ENCODE measurements at places on chromosomes 16 and 17.
A peak's percentile ranks its signal among the peaks of the same experiment; 100 is the strongest.

GRCh38 chr17:3960764-3961163 is 3.5 kb downstream of the ATP2A3 start:
- DNase-seq, result peak; percentile 50

GRCh38 chr16:56354016-56354415 is 71.3 kb downstream of the AMFR start:
- no peak for DNase-seq

- DNase-seq, result no peak
Observed at GRCh38 chr16:57692636-57693035, 2.0 kb upstream of the DRC7 start.

GRCh38 chr16:12296991-12297390 is 320.5 kb downstream of the SNX29 start:
- no peak for DNase-seq

GRCh38 chr16:50188619-50189136 is 35.6 kb downstream of the TENT4B start:
- DNase-seq, result no peak

- DNase-seq, result peak; percentile 29
Observed at GRCh38 chr17:43714465-43715149, 44.0 kb downstream of the SOST start.

DNA sequence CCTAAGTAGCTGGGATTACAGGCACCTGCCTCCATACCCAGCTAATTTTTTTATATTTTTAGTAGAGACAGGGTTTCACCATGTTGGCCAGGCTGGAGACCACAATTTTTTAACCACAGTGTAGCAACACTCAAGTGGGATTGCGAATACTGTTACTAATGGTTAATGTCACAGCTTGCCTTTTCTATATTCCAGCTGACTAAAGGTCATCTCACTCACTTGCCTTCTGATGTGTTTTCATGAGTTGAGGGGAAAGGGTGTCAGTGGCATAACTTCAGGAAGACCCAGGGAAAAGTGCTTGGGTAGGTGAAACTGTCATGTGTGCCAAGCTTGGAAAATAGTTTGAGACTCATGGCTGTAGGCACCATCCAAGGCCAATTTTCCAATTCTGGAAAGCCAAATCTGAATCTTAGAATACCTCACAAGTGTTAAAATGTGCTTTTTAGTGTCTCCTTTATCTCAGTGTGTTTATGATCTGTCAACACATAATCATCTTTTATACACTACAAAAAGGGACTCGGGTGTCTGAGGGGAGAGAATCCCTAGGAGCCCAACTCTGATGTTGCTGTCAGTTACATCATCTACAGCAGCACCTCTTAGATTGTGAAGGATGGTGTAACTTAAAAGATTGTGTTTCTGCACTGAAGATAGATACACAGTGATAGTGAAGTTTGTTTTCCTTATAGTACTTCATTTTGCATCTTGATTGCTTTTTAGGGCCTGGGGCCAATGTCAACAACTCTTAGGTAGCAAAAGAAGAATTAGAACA is 27.1 kb downstream of the OGFOD1 start:
- no peak for DNase-seq

- DNase-seq, result no peak
Observed at GRCh38 chr16:76445815-76446214, 168.6 kb downstream of the CNTNAP4 start.

DNA sequence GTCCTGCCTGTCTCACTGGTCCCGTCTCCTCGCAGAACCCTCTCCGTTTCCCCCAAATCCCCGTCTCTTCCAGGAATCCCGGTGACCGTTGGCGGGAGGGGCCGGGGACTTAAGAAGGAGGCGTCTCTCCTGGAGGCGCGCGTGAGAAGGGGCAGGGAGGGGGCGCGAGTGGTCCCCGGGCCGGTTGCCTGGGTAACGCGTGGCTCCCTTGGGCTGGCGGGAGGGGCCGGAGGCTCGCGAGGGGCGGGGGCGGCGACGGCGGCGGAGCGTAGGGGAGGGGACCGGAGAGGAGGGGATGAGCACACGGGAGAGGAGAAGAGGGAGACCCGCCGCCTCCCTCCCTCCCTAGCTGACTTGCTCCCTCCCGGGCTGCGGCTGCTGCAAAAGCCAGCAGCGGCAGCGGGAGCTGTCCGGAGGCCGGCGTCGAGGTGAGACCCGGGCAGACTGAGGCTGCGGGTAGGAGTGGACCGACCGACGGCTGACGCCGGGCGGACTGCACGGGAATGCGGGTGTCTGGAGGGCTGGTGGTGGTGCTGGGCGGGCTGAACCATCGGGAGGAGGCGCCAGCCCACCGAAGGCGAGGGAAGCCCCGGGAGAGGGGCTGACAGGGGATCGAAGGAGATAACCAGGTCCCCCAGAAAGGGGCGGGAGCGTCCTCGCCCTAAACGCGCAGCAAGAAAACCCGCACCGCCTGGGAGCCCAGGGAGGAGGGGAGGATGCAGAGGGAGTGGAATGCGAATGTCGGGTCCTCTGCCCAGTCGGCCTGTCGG is at the start of gene PRRT2:
TSS of gene PRRT2 (plus strand) at position 298 of the 770 bp plus-strand sequence. CDS start 862 bp downstream, outside the sequence.
- DNase-seq, result peak; percentile 48

DNA sequence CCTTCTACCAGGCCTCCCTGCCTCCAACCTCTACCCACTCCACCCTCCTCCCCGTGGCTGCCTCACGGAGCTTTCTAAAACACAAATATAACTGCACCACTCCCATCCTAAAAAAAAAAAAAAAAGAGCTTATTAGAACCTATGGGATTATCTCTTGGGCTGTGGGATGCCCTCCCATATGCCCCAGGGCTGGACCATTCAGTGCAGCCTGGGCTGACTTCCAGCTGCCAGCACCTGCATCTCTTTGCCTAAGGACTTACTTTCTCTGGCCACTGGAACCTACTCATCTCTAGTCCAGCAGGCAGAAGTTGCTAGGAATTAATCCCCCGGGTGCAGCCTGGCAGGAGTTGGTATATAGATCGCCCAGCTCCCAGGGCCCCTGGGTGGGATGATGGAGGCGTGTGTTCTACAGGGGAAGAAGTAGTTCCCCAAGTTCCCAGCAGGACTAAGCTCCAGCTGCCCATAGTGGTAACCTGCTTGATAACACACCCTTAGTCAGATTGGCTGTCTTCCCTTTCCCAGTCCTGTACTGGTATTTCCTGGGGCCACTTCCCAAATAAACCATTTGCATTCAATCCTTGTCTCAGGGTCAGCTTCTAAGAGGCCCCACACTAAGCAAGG is 10.3 kb downstream of the MPP3 start:
- peak; percentile 47 for DNase-seq

GRCh38 chr16:57647136-57647875 is 18.9 kb downstream of the ADGRG1 start:
- DNase-seq, result no peak

GRCh38 chr17:40093005-40093579 is 7.3 kb downstream of the NR1D1 start:
- no peak for DNase-seq

GRCh38 chr16:88534638-88535190 is 35.5 kb upstream of the ZC3H18 start:
- DNase-seq, result peak; percentile 35

- no peak for DNase-seq
Observed at GRCh38 chr17:4856271-4856936, 23.3 kb downstream of the MINK1 start.

- no peak for DNase-seq
Observed at GRCh38 chr16:19356024-19356952, 61.4 kb upstream of the TMC5 start.

GRCh38 chr17:78034429-78035091 is 76.1 kb downstream of the TNRC6C start:
- peak; percentile 42 for DNase-seq

DNA sequence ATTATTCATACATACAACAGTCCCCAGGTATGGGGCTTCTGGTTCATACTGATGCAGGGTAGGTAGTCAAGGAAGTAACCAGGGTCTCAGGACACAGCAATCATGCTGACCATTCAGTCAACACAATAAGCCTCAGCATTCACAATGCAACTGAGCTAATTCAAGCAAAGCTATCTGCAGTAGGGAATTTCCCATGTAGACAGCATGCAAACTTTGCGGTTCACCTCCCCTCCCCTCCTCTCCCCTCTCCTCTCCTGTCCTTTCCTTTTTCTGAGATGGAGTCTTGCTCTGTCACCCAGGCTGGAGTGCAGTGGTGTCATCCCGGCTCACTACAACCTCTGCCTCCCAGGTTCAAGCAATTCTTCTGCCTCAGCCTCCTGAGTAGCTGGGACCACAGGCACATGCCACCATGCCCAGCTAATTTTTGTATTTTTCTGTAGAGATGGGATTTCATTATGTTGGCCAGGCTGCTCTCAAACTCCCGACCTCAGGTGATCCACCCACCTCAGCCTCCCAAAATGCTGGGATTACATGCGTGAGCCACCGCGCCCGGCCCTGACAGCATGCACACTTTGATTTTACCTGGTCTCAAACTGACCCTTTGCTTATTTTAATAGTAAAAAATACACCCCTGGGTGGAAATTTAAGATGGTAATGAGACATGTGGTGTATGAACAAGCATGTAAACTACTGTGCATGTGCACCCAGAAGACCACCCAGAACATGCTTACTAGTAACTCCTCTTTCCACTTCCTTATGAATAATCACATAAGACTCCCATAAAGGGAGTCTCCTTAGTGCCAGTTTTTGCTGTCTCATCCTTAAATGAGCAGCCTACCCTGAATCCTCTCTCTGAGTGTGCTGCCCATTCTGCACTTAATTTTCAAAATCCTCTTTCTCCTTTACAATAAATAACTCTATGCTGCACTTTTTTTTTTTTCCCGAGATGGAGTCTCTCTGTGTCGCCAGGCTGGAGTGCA is 9.3 kb upstream of the RNF135 start:
- DNase-seq, result peak; percentile 40

DNA sequence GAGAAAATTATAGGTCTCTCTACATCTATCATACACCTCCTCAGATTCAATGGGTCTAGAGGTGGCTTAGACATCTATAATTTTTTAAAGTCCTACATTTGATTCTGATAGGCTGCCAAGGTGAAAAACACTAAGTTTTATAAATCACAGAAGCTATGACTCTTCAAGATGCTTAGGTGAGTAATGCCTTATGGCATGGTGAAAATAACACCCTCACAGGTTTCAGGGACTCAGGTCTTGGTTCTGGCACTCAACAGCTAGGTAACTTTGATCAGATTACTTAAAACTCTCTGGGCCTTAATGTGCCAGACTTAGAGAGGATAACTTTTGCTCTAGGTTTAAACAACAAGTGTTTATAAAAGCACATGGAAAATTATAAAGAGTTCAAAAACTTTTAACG is 2.0 kb upstream of the COX10 start:
- no peak for DNase-seq

- no peak for DNase-seq
Observed at GRCh38 chr17:17638467-17638866, 42.8 kb upstream of the RAI1 start.

DNA sequence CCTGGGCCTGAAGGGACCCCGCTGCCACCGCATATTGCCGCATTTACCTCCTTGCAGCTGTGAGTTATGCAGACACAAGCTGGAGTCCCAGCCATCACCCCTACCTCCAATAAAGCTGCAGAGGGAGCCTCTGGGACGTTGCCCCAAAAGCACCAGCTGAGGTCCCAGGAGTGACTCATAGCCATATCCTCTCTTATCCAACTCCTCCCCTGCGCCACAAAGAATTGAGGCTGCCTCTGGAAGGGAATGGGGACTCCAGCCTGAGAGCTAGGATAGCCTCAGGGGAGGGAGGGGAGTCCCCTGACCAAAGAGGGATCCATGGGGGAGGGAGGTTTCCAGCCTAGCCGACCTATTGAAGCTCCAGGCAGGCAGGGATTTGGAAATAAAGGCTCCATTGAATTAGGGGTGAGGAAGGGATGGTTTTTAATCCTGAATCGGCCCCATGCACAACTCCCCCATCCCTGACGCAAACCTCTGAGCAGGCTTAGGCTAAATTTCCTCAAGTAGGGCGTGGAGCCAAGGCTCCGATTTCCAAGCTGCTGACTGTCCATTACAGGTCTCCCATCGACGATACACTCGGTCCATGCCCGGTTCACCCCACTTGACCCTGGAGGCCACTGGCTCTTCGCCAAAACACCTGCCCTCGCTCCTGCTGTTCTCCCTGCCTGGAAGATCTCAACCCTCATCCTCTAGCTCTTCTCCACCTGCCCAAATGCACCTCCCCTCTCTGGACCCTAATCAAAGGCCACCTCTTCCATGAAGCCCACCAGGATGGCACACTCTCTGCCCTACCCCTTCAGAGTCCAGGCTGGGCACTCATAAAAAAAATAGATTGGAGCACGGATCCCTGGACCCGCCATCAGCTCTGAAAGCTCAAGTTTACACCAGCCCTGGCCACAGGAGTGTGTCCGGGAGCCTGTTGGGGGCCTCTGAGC is 27.5 kb downstream of the PIMREG start:
- peak; percentile 82 for DNase-seq

DNA sequence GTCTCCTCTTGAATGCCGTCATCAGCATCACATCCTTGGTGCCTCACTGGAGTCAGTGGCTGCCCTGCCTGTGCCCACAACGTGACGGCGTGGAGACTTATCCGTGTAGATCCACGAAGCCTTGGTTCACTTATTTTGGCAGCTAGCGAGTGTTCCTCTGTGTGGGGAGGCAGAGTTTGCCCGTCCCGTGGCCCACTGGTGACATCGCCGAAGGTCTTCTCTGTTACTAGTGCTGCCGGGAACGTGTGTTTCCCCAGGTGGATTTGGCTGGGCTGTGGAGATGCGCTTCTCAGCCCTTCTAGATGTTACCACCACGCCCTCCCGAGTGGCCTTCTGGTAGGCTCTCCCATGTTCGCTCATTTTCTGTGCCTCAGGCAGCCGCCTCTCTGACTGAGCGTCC is 169.6 kb downstream of the SEC14L1 start:
- no peak for DNase-seq

GRCh38 chr17:69327060-69327831 is at the start of gene ABCA5:
TSS of gene ABCA5 (minus strand) at chr17:69327133. CDS start at chr17:69314415, 12,718 bp downstream.
- peak; percentile 88 for DNase-seq

- DNase-seq, result no peak
Observed at GRCh38 chr16:1548727-1549126, 15.3 kb downstream of the TMEM204 start.

- no peak for DNase-seq
Observed at GRCh38 chr17:17677299-17678040, 3.8 kb upstream of the RAI1 start.

- DNase-seq, result no peak
Observed at GRCh38 chr16:15993541-15993940, 44.1 kb downstream of the ABCC1 start.

- DNase-seq, result no peak
Observed at GRCh38 chr17:75846692-75847613, 2.7 kb upstream of the UNC13D start.

GRCh38 chr16:396605-397004 is 394 bp upstream of the NME4 start:
- peak; percentile 56 for DNase-seq

DNA sequence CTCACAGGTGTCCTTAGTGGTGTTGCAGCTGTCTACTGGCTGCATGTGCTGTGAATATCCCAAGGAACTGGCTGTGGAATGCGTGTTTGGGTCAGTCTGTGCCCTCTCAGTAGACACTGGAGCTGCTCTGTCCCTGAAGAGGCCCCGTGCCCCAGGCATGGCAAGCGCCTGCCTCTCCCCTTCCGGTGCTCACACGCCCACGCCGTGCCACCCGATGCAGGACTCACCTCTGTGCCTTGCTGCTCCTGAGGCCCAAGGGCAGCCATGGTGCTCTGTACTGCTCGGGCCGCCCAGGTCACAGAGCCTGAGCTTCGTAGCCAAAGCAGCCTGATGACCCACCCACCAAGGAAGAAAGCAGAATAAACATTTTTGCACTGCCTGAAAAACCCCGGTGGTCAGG is 10.0 kb downstream of the RGS11 start:
- DNase-seq, result no peak

Data from fibroblast of pulmonary artery (primary cell).